ENCODE measurements at places on chromosomes 11 and 22.

DNA sequence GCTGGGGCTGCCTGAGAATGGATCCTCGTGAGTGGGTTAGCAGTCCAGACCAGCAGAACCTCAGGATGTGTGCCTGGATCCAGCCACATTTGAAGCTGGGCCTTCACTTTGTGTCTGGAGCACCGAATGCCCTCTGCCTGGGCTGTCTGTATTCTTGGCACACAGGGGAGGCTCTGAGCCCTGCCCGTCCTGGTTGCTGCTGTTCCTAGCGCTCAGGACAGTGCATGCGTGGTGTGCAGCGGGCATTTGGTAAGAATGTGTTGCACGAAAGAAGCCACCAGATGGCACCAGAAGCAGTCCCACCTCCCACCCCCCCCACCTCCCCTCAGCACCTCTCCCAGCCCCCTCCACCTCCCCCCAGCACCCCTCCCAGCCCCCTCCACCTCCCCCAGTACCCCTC, 4.1 kb upstream of the MAPK11 start:
- peak; percentile 43 for DNase-seq

GRCh38 chr22:32080904-32081303, 37.8 kb downstream of the SLC5A1 start:
- peak; percentile 40 for DNase-seq

DNA sequence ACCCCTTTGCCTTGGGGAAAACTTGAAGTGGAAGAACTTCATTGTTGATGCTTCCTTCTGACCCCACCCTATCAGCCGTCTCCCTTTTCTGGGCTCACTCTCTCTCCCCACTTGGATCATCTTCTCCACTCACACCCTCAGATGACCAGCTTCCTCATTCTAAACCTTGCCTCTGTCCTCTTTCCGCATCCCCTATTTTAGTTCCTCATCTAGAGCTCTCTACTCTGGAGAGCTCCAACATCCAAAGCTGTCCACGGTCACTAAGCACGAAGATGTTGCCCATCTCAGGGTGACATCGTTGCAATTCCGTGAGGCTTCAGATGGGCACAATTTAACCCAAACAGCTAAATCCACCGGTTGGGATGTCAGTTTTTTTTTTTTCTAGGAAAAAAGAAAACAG, 31.6 kb upstream of the ME3 start:
- DNase-seq: no peak

GRCh38 chr11:26953770-26954392, 40.0 kb upstream of the FIBIN start:
- no peak for DNase-seq

- no peak for DNase-seq
These were observed 31.6 kb downstream of the MRGPRX4 start for GRCh38 chr11:18204220-18204619.

GRCh38 chr22:47371263-47372090, 609.0 kb downstream of the TBC1D22A start:
- DNase-seq: no peak

DNA sequence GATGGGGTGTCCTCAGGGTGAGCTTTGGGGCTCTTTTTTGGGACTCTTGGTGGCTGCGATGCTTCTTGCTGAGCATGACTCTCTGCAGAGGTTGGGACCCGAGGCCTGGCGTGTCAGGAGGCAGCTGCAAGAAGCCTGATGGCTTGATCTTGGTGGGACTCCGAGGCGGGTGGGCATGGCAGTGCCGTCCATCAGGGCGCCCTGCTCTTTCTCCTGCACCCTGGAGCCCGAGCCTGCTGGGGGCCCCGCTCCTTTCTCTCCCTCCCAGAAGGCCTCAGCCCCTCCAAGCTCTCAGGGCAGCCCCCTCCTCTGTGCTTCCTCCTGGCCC, 432.7 kb downstream of the TBC1D22A start:
- no peak for DNase-seq

DNA sequence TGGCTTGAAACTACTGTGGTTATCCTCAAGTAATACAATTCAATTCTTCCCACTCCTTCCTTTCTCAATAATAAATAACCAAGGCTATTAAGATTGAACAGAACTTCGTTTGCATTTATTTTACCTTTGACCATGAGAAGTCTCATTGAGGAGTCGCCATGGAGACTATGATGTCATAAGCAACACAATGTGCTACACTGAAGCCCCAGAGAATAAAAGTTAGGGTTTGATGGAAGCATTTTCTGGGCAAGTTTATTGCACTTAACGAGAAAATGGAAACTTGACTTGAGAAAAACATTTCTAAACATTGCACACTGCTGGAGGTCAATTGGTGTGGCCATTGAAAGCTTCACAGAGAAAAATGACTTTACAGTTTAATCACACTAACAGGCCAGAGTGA, 121.5 kb downstream of the FAM76B start:
- DNase-seq: no peak

DNA sequence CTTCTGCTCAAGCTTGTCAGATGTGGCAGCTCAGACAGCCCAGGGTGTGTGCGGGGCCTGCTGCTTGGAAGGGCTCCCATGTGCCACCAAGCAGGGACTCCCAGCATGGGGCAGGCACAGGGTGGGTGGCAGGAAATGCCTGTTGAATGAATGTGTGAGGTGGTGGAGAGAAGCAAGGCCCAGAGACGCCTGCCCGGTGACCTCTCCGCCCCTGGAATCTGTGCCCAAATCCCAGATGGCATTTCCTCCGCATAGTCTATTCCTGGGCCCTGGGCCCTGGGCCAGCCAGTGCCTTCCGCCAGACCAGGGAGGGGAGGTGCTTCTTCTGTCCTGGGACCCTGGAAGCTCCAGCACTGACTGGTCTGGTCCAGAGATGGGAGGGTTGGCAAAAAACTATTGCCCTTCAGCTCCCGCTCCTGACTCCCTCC, 3.7 kb downstream of the CST6 start:
- no peak for DNase-seq

- no peak for DNase-seq
These were observed 67.2 kb upstream of the MTMR2 start for GRCh38 chr11:95991101-95991500.

DNA sequence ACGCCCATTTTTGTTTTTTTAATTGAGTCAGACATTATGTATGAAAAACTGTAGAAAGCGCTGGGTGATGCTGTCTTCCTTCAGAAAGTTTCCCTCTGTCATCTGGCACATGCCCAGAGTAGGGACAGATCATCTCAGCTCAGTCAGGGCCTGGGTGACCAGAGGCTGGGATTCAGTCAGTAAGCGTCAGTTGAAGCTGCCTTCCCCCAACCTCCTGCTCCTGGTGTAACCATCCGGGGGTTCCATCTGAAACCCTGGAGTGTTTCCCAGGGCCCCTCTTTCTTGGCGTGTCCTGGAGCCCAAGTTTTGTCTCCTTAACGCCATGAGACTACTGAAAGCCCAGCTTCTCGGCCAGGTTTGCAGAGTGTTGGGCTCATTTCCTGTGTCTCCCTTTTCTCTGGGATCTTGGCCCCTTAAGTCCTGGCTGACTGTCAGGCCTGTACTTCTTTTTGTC, 10.7 kb downstream of the PPFIA1 start:
- DNase-seq: no peak

- peak; percentile 67 for DNase-seq
These were observed 599.9 kb downstream of the BUD13 start for GRCh38 chr11:116172851-116173250.

DNA sequence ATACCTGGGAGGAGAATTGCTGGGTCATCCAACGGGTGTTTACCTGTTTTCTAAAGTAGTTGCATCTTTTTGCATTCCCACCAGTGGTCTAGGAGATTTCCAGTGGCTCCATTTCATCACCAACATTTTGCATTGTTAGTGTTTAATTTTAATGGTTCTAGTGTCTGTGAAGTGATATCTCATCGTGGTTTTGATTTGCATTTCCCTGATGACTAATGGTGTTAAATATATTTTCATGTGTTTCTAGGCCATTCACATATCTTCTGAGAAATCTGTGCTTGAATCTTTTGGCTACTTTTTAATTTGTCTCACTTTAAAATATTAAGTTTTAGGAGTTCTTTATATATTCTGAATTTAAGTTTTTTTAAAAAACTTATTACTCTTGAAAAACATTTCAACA, 439.6 kb downstream of the TMEM135 start:
- no peak for DNase-seq

- no peak for DNase-seq
These were observed 422 bp downstream of the DENND6B start for GRCh38 chr22:50326225-50326955.

GRCh38 chr11:73513707-73514106, 84.2 kb downstream of the FAM168A start:
- DNase-seq: no peak

DNA sequence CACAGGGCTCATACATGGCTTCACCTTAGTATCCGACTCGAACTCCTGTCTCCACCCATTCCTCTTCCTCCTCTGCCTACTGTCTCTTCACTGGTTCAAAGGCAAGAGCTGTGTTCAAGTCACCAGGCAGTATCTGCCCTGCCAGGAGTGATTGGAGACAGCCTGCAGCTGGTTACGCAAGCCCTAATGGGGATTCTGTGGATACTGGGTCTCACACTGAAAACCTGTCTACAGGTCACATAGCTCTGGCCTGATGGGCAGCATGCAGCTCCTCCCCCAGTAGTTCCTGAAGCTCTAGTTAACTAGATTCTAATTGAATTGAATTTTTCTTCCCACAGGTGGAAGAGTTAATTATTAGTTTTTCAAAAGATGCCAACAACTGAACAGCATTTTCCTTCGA, 332.2 kb downstream of the TMEM135 start:
- no peak for DNase-seq

GRCh38 chr11:113896156-113896879, 8.3 kb upstream of the HTR3B start:
- DNase-seq: peak; percentile 41

- no peak for DNase-seq
These were observed 899 bp upstream of the RAB30 start for GRCh38 chr11:83072350-83073242.

DNA sequence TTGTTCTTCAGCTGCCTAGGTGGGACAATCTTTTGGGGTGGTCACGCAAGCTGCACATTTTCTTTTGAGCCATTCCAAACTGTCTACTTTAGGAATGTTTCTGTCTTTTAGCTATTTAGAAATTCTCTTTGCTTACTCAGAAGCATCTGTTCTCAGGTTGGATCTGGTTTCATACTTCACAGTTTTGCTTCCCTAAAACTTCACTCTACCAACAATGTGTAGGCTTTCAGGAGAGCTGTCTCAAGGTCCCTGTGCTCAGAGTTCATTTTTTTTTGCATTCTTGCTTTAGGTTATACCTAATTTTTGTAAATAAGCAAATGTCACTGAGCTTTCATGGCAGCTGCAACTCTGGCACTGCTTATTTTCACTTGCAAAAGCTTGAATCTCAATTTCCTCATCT, 36.7 kb downstream of the CCDC90B start:
- no peak for DNase-seq

- no peak for DNase-seq
These were observed 668.0 kb downstream of the ETS1 start for GRCh38 chr11:127919206-127920000.

DNA sequence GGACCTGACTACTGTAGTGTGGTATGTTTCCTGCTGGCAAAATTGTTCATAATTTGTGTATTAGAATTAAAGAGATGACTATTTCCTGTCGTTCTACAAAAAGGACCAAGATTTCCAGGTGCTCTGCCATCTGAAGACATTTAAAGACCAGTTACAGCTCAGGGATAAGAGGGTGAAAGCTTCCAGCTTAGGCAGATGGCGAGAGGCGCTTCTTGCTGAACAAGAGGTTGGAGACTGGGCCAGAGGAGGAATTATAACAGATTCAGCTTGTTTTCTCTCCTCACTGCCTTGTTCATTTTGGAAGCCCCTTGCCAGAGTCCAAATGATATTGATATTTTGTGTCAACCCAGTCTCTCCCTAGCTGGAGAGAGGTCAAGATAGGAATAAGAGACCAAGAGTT, 23.1 kb upstream of the NNMT start:
- DNase-seq: no peak

DNA sequence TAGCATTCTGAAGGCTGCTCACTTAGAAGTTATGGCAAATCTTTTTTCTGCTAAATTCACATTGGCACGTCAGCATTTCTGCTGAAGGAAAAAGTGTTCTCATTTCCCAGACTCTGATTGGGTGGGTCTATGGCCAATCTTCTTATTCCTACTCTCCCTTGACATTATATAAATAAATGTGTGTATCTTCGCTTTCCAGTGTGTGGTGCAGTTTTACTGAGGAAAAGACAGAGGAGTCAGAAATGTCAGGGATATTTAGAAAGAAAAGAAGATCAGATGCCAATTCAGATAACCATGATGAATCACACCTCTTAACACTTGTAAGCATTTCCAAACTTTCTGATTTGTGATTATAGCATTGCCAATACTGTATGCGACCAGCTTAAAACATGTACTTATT, 3.2 kb upstream of the BDNF start:
- no peak for DNase-seq

- DNase-seq: peak; percentile 41
These were observed 96.4 kb downstream of the KIAA1671 start for GRCh38 chr22:25048659-25049647.

- DNase-seq: no peak
These were observed 227.1 kb downstream of the DDX10 start for GRCh38 chr11:108891909-108892511.

DNA sequence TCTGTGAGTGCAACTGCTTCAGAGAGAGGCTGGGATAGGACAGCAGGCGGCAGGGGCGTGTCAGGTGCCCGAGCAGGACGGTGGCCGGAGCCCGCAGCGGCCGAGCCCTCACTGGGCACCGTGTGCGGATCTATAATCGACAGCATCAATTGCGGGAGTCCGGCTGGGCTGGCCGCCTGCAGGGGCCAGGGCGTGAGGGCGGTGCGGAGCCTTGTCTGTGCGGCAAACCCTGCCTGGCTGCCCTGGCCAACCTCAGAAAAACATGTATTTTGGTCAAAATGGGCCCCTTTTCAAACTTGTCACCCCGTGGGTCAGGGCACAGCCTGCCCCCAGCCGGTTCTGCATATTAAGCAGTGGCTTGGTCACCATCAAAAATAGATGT, 91.3 kb upstream of the KCNQ1OT1 start:
- no peak for DNase-seq

DNA sequence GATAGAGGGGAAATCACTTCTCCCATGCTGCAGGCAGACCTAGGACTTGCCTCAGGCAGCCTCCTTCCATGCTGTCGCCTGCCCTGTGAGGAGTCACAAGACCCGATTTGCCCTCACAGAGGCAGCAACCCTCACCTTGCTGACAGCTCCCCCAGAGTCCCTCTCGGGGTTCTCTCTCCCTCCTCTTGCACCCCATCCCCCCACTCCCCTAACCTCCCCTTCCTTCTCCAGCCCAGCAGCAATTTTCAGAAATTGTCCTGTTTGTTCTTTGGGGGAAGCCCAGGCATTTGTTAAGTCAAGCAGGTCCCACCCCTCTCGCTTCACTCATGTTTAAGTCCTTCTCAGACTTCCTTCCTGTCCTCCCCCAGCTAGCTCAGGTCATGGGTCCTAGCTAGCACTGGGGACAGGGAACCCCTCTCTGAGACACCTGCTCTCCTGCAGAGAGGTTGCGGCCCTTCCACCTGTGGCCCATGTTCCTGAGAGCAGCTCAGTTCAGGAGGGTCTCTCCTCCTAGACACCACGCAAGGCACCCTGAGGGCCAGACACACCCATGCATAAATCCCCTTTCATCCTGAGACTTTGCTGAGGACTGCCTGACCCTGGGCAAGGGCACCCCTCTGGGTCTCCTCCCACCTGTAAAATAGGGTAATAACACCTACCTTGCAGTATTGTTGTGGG, 6.3 kb upstream of the FXYD2 start:
- DNase-seq: no peak

- DNase-seq: no peak
These were observed 23.3 kb downstream of the PTDSS2 start for GRCh38 chr11:473415-473814.

- DNase-seq: no peak
These were observed 708.1 kb downstream of the BRD1 start for GRCh38 chr22:49119551-49119952.

Measured in NCI-H2081 (cell line).